Activated T-cell treated with anti-CD3 and anti-CD28 coated beads for 1 hour (primary cell): ENCODE measurements at places on chromosomes 3 and 15.

DNA sequence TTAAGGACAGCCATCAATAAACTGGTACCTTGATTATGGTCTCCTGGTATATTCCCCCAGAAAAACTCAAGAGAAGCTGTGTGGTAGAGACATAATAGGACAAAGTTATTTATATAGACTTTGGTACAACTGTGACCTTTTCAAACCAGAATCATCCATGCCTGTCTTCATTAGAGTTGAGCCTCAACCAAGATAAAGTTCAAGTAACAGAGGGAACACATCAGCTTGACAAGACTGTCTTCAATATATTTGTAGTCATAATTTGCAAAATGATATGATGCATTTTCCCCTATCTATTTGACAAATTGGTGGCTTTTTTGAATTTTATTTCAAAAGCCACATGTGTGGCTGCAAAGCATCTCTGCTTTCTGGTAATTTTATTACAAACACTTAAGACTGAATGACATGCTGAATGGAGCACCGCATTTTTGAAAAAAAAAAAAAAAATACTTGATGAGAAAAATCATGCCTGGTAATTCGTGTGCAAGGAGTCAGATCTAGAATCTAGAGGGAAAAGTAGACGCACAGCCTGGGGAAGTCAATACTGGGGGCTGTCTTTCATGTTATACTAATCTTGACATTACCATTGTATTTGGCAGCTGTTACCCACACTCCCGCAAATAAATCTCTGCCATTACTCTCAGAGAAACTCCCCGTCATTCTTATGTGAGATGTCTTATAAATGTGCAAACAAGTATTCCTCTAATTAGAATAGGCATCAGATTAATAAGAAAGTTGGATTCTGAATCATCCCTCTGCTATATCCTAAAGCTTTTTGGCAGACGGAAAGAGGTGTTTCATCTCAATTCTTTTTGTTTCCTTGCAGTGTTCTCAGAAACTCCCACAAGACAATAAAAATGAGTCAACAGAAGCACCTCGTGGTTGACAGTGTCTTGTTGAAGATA lies 554.8 kb upstream of the CBLB start:
- no peak for DNase-seq

GRCh38 chr3:141335531-141336061 lies 32.7 kb upstream of the ZBTB38 start:
- no peak for DNase-seq

GRCh38 chr3:30502051-30502741 lies 104.2 kb upstream of the TGFBR2 start:
- no peak for DNase-seq

DNA sequence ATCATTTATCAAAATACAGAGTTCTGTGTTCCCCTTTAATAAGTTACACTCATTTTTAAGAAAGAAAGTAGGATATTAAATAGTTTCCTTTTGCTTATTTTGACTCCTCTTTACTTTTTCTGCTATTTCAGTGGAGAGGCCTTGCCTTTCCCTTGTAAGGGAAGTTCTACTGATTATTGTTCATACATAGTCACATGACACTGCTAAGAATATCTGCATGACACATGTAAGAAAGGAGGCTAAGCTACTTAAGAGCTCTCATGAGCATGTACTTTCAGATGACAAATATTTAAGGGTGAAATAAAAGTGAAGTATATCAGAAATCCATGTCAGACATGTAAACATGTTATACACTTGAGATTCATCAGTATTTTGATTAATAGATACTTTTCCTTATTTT lies 39.0 kb downstream of the MYRIP start:
- DNase-seq: no peak

GRCh38 chr3:174116421-174116820 lies 718.9 kb downstream of the NLGN1 start:
- no peak for DNase-seq

DNA sequence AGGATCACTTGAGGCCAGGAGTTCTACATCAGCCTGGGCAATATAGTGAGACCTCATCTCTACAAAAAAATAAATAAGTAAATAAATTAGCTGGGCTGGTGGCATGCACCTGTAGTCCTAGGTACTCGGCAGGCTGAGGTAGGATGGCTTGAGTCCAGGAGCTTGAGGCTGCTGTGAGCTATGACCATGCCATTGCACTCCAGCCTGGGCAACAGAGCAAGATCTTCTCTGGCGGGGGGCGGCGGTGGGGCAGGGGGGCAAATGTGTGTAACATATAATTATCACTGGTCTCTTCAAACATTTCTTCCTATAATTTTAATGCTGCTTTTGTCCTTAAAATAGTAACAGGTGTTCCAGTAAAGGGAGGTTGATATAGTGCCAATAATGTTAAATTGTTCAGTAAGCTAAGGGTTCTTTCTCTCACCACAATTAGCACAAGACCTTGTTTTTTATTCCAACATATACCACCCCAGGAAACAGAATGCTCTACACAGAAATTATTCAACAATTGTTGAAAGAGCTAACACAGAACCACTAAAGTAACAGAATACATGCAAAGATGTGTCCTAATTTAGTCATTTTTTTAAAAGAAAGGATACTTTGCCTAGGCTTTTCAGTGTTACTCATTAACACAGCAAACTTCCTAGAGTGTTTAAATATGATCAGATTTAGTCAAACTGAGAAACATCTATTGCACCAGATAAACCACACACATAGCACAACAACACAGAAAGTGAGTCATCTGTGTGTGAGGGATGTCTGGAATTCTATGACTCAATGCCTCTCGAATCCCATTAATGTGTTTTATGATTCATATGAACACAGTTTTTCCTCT lies 29.1 kb downstream of the ANKRD28 start:
- DNase-seq: no peak

DNA sequence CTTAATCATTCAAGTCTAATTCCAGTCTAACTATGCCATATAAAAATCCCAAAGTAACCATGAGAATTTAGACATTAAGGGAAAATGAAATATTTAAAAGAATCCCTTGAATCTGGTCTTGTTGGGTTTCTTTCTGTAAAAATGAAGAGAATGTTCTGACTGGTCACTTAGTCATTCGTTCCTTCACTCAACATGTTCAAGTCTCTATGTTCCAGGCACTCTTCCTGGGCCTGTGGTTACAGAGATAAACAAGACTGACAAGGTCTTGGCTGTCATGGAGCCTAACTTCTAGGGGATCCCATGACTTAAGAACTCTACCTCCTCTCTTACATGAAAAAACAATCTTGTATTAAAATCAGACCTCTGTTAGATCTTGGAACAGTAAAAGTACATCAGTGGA lies 638.6 kb upstream of the TBL1XR1 start:
- no peak for DNase-seq

DNA sequence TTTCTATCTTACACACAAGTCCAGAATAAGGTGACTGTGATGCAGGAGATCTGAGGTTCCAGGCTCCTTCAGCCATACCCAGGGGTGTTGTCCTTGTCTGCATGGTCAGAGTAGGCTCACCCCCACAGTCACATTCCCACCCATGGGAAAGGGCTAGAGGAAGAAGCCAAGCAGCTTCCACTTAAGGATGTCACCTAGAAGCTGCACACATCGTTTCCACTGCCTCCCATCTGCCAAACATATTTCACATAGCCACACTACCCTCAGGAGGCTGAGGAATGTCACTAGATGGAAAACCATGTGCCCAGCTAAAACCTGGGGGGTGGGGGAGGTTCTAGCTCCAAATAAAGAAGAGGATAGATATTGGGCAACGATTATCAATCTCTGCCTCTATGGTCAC lies 58.1 kb downstream of the TMEM39A start:
- DNase-seq: no peak

DNA sequence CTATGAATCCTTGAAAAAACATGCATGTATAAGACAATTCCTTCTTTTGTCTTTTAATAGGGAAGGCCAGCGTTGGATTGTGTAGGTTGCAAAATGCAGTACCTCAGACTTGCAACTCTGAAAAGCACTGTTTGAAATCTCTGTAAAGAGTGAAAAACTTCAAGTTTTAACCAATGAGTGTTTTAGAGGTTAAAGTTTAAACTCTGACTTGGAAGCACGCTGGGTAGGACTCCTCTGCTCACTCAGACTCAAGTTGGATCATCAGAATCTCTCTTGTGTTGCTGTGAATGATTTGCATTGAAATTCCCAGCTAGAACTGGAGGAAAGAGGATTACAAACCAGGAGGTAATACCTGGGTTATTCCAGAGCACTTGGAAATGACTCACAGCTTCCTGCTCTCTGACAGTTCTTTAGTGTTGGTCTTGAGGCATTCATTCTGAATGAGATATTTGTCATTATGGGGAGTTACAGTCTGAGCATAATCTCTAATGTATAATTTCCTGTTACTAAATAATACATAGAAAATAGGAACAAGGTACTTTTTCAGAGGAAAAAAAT lies 49.1 kb downstream of the PLS1 start:
- DNase-seq: no peak

DNA sequence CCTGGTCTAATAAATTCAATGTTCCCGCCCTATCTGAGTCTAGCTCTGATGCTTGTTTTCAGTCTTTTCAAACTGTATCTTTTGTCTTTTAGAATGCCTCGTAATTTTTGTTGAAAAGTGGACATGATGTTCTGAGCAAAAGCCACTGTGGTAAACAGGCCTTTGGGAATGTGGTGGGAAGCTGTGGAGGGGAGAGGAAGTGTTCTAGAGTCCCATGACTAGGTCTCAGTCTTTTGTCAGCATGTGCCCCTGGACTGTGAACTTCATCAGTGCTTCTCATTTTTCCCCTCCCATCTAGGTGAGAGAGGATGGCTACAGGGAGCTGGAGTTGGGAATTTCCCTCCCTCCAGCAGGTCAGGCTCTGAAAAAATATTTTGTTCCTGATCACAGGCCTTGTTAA lies 33.7 kb downstream of the SUSD5 start:
- no peak for DNase-seq

DNA sequence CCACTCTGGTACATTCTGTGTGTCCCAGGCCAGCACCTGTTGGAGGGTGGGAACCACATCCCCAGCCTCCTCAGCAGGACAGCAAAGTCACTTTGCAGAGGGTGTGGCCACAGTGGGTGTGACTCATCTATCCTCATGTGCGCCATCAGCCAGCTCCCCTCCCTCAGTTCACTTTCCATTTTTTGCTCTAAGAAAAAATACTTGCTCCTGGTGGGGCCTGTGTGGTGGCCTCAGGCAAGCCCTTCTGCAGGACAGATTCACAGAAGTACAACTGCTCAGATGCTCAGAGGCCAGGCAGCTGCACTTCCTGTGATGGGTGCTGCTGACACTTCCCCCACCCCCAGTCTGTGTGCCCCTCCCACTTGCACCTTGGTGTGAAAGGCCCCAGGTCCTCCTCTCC lies 78.3 kb upstream of the ALDH1L1 start:
- DNase-seq: no peak

DNA sequence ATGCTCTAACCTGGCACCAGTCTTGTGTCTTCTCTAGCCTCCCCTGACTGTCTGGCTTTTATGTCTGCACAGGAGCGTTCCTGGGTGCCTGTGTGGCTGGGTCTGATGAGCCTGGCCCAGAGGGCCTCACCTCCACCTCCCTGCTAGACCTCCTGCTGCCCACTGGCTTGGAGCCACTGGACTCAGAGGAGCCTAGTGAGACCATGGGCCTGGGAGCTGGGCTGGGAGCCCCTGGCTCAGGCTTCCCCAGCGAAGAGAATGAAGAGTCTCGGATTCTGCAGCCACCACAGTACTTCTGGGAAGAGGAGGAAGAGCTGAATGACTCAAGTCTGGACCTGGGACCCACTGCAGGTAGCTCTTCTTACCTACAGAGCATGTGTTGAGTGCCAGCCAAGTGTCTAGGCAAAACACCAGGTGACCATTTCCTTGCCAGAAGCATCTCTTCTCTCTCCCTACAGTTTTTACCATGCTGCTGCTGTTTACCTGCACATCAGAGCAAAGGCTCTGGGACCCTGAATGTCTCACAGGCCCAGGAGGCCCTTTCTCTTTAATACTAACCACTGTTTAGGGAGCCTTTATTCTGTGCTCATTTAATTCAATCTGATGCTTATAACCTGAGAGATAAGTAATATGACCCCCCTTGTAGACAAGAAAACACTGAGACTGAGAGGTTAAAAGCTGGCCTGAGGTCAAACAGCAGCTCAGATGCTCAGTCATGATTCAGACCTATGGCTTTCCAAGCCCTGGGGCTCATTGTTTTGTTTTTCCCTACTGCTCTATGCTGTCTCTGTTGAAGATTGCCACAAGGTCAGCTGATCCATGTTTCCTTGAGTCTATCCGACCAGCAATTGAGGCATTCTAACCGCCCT lies 10.4 kb downstream of the PODXL2 start:
- no peak for DNase-seq

DNA sequence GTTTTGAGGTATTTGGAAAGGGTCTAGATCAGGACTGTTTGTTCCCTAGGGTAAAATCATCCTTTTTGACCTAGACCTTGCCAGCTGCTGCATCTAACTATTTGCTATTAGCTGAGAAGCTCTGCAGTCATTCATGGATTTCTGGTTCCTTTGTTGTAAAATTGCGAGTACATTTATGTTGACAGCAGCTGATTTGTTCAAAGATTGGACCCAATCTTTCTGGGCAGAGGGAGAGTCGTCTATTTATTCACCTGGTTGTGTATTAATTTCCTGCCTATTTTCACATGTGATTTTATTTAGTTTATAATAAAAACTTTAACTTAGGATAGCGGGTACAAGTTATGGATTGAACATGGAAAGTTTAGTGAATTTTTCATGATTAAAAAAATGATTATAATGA lies 236.3 kb downstream of the CNTN4 start:
- DNase-seq: no peak

GRCh38 chr3:29406291-29406832 lies 125.5 kb downstream of the RBMS3 start:
- DNase-seq: no peak

- no peak for DNase-seq
These were observed 193.7 kb upstream of the MME start for GRCh38 chr3:154886437-154886836.

GRCh38 chr3:102136183-102136582 lies 286.9 kb downstream of the NFKBIZ start:
- no peak for DNase-seq

DNA sequence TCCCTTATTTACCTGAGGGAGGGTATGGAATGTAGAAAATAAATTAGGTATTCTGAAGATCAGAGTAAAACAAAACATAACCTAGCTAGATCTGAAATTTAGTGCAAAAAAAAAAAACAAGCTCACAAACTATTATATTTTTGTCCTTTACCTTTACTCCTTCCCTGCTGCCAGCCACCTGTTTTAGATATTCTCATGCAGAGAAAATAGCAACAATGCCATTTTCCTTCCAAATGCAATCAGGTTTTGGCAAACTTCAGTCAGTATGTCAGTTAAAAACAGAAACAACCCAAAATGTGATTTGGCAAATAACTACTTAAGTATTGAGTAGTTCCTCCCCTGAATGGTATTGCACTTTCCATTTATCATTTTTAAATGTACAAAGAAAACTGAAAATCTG lies 35.8 kb downstream of the PEAK1 start:
- no peak for DNase-seq

GRCh38 chr3:178236555-178237277 lies 299.5 kb upstream of the KCNMB2 start:
- no peak for DNase-seq
